ENCODE measurements at places on chromosomes 2 and 18.

GRCh38 chr2:239358062-239358754 lies 42.6 kb downstream of the HDAC4 start:
- no peak for DNase-seq

- no peak for DNase-seq
Observed at GRCh38 chr2:9753276-9753600, 90.0 kb upstream of the TAF1B start.

DNA sequence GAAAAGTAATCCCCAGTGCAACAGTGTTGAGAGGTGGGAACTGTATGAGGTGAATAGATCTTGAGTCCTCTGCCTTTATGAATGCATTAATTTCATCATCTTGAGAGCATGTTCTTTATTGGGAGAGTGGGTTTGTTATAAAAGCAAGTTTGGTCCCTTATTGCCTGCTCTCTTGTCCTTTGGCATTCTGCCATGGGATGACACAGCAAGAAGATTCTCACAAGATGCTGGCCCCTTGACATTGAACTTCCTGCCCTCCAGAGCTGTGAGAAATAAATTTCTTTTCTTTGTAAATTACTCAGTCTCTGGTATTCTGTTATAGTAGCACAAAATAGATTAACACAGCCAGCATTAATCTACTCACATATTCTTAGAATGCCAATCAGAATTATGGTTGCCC lies 108.6 kb downstream of the EHBP1 start:
- DNase-seq = no peak

GRCh38 chr2:46305767-46306166 lies 8.6 kb downstream of the EPAS1 start:
- no peak for DNase-seq

GRCh38 chr2:170218456-170218855 lies 40.5 kb downstream of the MYO3B start:
- DNase-seq = no peak

DNA sequence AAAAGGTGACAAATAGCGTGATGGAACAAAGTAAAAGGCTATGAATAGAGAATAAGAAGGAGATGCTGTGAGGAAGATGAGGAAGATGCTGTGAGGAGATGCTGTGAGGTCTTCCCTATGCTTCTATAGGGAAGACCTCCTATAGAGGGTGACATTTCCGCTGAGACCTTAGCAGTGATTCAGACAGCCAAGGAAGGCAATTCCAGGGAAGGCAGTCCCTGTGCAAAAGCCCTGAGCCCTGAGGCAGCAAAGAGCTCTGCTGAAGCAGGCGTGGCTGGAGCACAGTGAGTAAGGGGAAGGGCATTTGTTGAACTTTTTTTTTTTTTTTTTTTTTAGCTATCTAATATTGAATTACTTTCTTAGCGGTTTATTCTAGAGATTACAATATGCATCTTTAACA lies 142.7 kb upstream of the FOSL2 start:
- DNase-seq = no peak

DNA sequence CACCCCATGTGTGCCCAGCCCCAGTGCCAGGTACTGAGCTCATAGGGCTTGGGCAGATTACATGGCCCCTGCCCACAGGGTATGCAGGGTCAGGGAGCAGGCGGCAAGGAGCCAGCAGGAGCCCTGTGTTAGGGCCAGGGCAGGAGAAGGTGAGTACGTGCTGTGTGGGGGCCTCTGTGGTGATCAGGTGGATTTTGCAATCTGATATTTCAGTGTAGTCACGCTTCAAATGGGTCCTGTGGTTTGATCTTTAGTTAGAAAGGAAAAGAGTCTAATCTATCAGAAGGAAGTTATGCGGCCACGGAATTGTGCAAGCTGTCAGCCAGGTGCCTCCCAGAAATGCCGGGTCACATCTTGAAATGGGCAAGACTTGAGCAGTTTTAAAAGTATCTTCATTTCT lies 13.9 kb downstream of the UBE2F start:
- no peak for DNase-seq

DNA sequence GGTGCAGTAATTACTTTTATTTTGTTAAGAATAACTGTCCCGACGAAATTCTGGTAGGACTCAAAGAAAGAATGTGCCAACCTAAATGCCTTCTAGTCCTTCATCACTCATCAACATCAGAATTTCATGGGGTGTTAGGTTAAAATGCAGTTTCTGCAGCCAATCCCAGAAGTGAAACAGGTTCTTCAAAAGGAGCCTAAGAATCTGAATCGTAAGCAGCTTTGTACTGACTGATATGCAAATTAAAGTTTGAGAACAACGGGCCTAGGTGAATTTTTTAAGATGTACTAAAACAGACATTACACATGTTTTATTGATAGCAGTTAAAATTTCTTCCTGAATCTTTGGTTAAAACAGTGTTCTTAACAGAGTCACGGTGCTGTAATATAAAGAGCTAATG lies 140.3 kb upstream of the ZC3H15 start:
- DNase-seq = no peak

DNA sequence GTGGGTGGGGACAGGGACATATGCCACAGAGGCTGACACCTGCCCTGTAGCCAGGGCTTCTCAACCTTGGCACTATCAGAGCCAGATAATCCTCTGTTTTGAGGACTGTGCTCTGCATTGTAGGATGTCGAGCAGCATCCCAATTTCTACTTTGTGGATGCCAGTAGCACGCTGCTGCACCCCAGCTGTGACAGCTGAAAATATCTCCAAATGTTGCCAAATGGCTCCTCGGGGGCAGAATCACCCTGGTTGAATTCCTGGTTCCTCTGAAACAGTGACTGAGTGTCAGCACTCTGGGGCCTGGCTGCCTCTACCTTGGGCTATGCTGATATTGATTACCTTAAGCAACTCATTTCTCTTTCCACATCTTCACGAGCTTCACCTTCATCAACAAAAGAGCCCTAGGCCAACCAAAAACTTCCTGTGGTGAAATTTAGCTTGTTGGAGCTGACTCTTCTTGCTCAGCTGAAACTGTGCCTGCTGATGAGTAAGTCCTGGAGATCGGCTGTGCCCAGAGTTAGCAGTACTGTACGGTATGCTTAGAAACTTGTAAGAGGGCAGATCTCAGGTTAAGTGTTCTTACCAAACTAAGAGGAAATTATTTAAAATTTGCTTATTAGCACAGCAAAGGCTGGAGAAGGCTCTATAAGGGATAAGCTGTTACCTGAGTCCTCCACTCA lies 138.1 kb downstream of the SEPTIN10 start:
- no peak for DNase-seq

- DNase-seq = no peak
Observed at GRCh38 chr2:21939967-21940366, 816.2 kb downstream of the TDRD15 start.

- DNase-seq = no peak
Observed at GRCh38 chr18:356778-357177, 88.9 kb upstream of the THOC1 start.

- no peak for DNase-seq
Observed at GRCh38 chr18:377088-377487, 109.2 kb upstream of the THOC1 start.

GRCh38 chr2:219906114-219907010 lies 278.9 kb downstream of the SLC4A3 start:
- no peak for DNase-seq

DNA sequence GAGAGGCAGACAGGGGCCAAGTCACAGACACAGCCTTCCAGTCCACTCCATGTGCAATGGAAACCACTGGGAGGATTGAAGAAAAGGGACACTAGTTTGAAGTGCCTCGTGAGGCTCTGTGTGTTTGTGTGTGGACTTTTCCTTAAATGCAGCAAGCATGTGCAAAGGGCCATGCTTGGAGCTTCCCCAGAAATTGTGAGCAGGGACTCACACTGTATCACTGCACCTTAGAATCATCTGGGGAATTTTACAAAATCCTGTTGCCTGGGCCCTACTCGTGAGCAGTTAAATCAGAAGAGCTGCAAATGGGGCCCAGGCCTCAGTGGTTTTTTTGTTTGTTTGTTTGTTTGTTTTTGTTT lies 137.8 kb downstream of the TRIM43 start:
- DNase-seq = no peak

DNA sequence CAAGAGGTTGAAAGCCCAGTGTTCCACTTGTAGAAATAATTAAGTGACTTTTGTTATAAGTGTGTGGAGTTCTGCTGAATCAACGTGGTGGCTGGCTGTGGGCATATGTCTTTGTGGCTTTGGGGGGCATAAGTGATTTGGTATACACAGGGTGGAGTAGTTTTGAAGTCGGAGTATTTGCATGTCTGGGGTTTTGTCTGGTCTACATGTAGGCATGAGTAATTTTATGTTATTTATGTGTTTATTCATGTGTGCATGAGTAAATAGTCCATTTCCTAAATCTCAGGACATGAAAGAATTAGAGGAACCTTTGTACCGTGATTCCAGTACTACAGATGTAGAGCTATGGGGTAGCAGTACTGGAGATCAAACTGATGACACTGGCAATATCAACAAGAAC lies 179.7 kb downstream of the DYSF start:
- no peak for DNase-seq

DNA sequence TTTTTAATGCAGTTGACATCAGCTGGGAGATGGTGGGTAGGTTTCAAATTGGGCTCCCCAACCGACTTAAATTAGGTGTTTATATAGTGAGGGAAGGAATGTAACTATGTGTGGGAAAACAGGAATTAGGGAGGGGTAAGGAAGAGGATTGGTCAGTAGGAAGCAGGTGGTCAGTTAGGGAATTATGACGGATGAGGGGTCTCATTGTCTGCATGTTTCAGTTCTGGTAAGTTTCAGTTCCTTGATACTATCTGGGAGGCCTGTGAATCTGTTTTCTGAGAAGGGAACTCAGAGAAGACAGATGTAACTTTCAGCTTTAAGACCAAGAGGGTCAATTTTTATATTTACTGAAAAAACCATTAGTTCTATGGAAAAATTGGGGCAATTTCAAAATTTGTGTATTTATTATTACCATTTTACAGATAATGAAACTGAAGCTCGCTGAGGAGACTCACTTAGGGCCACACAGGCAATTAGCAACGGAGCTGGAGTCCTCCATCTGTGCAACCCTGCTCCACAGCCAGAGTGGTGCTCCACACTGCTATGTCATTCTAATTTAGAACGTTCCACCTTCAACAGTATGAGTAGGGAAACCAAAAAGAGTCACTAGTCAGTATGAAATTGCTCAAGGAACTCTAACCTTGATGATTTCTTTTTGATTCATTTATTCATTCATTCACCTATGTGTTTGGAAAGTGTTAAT lies 36.0 kb upstream of the CCDC195 start:
- no peak for DNase-seq

DNA sequence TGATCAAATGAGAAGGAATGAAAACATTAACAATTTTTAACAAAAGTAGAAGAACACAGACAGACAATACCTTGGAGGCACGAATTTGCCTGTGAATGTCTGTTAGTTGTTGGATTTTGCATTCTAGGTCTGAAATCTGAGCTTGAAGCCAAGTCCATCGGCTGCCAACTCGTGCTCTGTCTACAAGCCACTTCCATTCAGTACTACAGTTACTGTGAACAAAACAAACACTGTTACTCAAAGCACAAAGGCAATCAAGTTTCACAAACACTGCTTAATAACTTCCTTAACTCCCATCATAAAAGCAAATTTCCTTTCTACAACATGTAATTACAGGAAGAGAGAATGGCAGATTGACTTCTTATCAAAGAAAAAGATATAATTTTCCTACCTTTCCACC lies 42.2 kb downstream of the KANSL1L start:
- DNase-seq = no peak

DNA sequence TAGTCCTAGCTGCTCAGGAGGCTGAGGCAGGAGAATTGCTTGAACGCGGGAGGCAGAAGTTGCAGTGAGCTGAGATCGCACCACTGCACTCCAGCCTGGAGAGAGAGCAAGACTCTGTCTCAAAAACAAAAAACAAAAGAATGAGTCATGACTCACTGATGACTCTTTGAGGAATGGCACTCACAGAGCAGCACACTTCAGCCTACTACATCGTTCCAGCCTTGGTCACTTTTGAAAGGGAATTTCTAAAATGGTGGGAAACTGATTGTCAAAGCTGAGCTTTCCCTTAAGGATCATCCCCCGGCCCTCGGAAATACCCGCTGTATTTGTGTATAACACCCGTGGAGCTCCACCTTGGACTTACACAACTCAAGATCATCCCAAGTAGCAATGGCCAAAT lies 217.3 kb upstream of the HS6ST1 start:
- no peak for DNase-seq

DNA sequence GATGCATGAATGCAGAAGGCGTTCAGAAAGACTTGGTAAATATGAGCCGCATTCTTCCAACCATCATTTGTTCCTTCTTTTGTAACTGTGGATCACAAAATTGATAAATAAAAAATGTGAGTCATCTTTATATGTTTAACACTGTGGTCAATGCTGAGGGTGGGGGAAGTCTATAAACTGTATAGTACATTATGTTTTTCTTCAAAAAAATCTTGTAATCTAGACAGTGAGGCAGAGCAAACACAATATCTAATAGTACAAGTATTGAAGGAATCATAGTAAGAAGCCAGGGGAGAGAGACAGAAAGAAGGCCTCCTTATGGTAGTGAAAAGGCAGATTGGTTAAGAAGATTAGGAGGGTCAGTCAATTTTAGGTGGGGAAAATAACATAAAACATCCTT lies 30.7 kb upstream of the CALCRL start:
- no peak for DNase-seq

GRCh38 chr2:109173311-109174171 lies 44.5 kb downstream of the SH3RF3 start:
- no peak for DNase-seq

DNA sequence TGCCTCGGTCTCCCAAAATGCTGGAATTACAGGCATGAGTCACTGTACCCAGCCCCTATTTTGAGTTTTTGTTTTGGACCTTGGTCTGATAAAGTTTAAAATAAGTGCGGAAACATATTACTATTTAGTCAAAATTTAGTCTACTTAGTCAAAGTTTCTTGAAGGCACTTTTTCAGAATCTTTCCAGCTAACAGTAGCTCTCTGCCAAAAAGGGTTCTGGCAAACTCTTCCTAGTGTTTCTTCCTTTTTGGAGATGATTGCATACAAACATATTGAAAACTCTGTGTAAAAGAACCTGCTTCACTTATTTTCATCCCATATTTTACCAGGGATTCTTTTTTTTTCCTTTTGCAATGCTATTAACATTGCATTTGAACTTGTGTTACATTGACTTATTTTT lies 28.8 kb downstream of the GMCL1 start:
- no peak for DNase-seq

- DNase-seq = no peak
Observed at GRCh38 chr2:122960759-122961641, 1064.1 kb upstream of the CNTNAP5 start.

GRCh38 chr2:63676135-63676534 lies 87.4 kb downstream of the MDH1 start:
- no peak for DNase-seq

- DNase-seq = no peak
Observed at GRCh38 chr18:74463254-74463653, 6.1 kb upstream of the DIPK1C start.

GRCh38 chr2:168039881-168040280 lies 207.5 kb downstream of the STK39 start:
- no peak for DNase-seq

- no peak for DNase-seq
Observed at GRCh38 chr2:230011617-230012016, 57.1 kb downstream of the SLC16A14 start.

GRCh38 chr2:88810017-88810416 lies 118.5 kb downstream of the RPIA start:
- DNase-seq = no peak

- no peak for DNase-seq
Observed at GRCh38 chr2:96161898-96162297, 16.7 kb upstream of the DUSP2 start.

- DNase-seq = no peak
Observed at GRCh38 chr2:230734247-230735175, 21.9 kb downstream of the CAB39 start.

All from esophagus squamous epithelium (tissue), 5 donors.